ENCODE measurements at places on chromosomes 6 and 20. TPM values are rescaled to one million over a fixed set of nuclear protein-coding genes. Genes with fewer than 3 reads are reported as not detected.

RIPPLY2 gene
- not detected for polyA plus RNA-seq

- no peak for DNase-seq
These were observed 71.3 kb downstream of the OTOR start for GRCh38 chr20:16819483-16819882.

- DNase-seq, result peak; percentile 26
These were observed at the start of gene ME1 for GRCh38 chr6:83430611-83431544. TSS of gene ME1 (minus strand) at chr6:83431051. CDS start at chr6:83430954, 97 bp downstream.

TTBK1 gene
- polyA plus RNA-seq, result not detected

DNA sequence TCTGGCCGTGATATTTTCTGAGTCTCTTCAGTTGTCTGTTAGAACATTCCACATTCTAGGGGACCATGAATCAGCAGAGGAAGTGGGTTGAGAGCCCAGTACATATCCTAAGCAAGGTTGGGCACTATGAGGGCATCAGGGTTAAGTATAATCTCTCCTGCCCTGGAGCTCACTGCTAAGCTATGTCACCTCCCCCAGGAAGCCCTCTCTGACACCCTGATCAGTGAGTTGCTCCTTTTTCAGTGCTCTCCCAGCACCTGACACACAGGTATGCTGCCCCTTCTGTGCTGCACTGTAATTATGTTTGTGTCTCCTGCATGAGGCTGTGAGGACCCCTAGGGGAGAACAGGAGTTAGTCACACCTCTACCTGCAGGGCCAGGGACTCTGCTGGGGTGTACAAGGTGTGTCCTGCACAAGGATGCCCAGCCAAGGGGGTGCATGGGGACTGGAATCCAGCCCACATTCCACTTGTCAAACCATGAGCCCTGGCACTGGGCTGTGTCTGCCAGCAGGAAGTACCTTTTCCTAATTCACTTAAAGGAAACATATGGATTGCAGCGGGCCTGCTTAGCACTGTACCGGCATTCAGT is 3.9 kb downstream of the RAB44 start:
- DNase-seq, result no peak

DNA sequence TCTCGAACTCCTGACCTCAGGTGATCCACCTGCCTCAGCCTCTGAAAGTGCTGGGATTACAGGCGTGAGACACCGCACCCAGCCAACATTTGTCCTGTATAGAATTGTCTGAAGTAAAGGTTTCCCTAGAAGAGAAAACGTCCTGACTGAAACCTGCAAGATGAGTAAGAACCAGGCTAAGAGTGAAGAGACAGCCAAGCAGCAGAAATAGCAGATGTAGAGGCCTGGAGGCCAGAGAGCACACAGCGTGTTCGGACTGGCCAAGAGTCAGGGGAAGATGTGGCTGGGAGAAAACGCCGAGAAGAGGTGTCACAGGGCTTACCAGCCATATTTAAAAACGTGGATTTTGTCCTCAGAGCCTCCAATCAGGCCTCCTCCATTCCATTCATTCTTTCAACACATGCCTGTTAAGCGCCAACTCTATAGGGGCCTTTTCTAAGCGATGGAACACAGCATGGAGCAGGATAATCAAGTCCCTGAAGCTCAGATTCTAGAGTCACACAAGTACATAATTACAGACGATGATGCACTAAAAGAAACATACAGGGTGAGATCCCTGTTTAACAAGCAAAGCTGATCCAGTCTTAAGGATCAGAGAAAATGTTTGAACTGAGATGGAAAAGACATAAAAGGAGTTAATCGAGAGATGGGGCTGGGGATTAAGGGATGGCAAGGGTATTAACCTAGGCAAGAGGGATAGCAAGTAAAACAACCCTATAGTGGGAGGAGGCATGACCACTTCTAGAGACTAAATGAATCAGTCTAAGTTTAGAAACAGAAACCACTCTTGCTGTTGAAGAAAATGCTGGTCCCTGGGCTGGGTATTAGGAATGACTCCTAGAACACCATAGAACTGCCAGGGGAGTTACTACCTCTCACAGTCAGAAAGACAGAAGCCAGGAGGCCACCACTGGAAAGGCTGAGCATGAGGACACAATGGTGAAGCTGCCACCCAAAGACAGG is 4.8 kb downstream of the ZCCHC3 start:
- DNase-seq, result no peak

GRCh38 chr20:58606184-58606583 is 44.9 kb upstream of the STX16 start:
- no peak for DNase-seq

MOG gene
- not detected for polyA plus RNA-seq

- DNase-seq, result no peak
These were observed 2.5 kb upstream of the POU3F2 start for GRCh38 chr6:98831959-98832283.

- peak; percentile 57 for DNase-seq
These were observed 218.5 kb downstream of the SIM1 start for GRCh38 chr6:100246206-100246605.

GRCh38 chr20:29410806-29411457 is 1846.5 kb upstream of the DEFB115 start:
- DNase-seq, result no peak

DNA sequence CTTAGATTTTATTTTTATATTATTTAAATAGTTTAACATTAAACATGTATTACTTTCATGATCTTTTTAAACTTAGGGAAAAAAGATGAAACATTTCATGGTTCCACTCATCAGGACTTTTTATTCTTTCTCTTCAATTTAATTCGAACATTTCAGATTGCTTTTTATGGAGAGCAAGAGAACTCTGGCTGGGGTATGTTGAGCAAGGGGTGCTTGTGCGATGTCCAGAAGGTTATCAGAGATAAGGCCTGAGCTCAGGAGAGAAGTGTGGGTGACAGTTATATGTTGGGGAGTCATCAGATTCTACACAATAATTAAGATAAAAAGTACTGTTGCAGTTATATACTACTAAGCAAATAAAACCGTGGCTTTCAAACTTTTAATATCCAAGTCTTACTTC is 37.5 kb downstream of the FKBP5 start:
- no peak for DNase-seq

RIN2 gene
- 25.2 TPM for polyA plus RNA-seq

ZSCAN31 gene
- polyA plus RNA-seq, result 1.7 TPM

ETV7 gene
- polyA plus RNA-seq, result 1.8 TPM

GRCh38 chr6:105797983-105798453 is 288.1 kb upstream of the PRDM1 start:
- DNase-seq, result peak; percentile 97

SLC22A1 gene
- polyA plus RNA-seq, result 0.11 TPM

- no peak for DNase-seq
These were observed 2.2 kb downstream of the SMLR1 start for GRCh38 chr6:130829333-130829910.

EGFL8 gene
- polyA plus RNA-seq, result 4.0 TPM

DNA sequence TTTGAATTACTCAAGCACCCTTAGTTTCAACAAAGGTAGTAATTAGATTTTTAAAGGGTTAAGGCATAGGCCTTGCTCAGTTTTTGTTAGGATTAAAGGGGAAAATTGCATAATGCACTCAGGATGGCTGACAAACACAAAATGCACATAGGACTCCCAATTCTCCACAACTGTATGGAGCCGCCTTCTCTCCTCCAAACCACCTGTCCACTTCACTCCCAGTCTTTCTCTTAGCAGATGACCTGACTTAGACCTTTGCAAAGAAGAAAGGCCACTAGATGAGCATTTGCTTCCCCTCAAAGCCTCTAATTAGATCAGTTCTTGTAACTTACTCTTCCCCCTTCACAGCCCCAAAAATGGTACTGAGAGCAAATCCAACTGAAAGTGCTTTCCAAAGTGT is 20.1 kb downstream of the NSFL1C start:
- DNase-seq, result no peak

MMP24OS gene
- polyA plus RNA-seq, result 47.6 TPM

GRCh38 chr6:130245267-130245666 is 22.5 kb upstream of the SAMD3 start:
- DNase-seq, result no peak

GRCh38 chr20:40961686-40962640 is 66.7 kb upstream of the TOP1 start:
- no peak for DNase-seq

BPIFB4 gene
- not detected for polyA plus RNA-seq

- no peak for DNase-seq
These were observed 80.0 kb upstream of the RPS6KA2 start for GRCh38 chr6:166707045-166707444.

GRCh38 chr20:36435592-36436541 is 105.5 kb upstream of the MYL9 start:
- DNase-seq, result no peak

DNA sequence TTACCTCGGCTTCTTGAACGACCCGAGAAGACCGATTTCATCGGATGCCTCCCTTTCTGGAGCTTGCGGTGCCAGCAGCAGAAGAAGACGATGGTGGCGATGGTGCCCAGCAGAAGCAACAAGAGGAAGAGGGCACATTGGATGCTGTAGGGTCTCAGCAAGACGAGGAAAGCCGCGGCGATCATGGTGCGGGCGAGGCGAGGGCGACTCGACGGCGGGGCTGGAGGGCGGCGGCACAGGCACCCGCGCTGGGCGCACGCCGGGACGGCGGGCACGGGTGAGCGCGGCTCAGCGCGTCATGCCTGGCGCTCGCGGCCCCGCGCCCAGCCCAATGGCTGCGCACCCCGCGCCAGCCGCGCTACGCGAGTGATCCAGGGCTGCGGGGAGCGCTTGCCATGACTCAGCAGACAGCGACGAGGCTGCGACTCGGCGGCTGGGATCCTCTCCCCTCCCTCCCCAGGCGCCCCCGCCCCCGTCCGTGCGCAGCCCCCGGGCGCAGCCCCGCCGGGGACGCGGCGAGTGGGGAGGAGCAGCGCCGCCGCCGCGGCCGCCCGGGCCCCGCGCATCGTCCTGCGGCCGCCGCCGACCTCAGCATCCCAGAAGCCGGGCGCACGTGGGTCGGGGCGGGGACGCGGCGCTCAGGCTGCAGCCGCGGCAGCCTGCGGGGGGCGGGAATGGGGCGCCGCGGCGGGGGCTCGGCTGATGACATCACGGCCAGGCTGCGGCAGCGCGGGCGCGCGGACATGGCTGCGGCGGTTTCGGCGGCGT is at the start of gene BEND6:
Gene BEND6 (plus strand): TSS at position 705 of the 768 bp plus-strand sequence. CDS start 26,704 bp downstream, outside the sequence.
- no peak for DNase-seq

DNA sequence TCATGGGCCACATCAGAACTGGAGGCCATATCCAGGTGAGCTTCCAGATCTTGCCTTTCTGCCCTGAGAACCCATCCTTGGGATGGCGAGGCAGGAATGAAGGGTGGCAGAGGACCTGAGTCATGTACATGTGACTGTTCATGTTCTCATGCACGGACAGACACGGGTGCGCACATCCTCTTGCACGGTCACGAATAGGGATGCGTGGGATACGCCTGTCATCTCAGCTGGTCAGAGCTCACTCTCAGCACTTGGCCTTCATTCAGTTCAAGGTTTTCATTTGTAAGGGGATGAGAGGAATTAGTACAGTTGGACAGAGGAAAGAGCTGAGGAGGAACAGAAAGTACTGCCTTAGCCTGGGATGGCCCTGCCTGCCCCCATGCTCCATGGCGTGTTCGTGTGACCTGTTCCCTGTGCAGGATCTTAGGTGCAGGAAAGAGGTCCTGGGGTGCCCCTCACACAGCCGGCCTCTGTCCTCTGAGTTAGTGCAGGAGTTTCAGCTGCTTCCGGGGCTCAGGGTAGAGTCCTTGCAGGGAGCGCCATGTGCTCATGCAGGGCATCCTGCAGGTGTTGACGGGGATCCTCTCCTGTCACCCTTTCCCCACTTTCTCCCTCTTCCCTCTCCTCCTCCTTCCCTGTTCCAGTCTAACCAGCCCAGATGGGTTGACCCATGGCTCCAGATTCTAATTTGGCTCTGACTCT is 173.4 kb downstream of the DTNBP1 start:
- DNase-seq, result no peak

DNA sequence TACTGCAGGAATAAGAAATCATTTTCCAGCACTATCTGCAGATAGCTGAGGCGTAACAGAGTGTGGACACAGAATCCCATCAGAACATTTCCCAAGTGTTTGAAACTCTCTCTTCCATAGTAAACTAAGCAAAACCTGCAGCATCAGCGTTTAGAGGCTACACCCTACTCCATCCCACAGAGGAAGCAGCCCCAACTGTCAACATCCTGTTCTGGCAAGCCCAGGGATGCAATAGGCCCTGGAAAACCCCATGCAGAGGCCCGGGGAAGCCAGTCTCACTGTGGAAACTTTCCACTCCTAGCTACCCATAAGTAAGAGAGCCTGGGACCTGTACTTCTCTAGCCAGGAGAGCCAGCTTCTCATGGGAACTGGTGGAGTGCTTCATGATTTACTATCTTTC is 129.4 kb downstream of the LY86 start:
- no peak for DNase-seq

- DNase-seq, result no peak
These were observed 45.0 kb downstream of the RNF144B start for GRCh38 chr6:18432180-18432579.

THEMIS gene
- not detected for polyA plus RNA-seq

- no peak for DNase-seq
These were observed 32.9 kb downstream of the PKIG start for GRCh38 chr20:44615169-44615791.

VSX1 gene
- not detected for polyA plus RNA-seq

ERVFRD-1 gene
- not detected for polyA plus RNA-seq
